Breast epithelium (tissue), 4 donors: ENCODE measurements at places on chromosomes 3 and 15. TPM values are rescaled to one million over a fixed set of nuclear protein-coding genes. Genes with fewer than 3 reads are reported as not detected.

Gene EAF2
- 7.5 TPM for total RNA-seq

DNA sequence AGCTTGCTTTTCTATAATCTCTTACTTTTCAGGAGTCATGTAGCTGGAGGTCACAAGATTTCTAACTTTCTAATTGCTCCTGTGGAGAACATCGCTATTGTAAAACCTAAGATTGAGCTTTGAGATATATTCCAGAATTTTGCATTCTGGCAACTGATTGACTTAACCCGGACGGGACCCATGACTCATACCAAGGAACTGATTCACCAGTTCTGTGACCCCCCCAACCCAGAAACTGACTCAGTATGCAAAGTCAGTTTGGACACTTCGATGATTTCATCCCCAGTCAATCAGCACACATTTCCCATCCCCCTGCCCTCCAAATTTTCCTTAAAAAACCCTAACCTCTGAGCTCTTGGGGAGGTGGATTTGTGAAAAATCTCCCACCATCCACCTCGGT, 396.5 kb upstream of the GBE1 start:
- DNase-seq, result no peak

DNA sequence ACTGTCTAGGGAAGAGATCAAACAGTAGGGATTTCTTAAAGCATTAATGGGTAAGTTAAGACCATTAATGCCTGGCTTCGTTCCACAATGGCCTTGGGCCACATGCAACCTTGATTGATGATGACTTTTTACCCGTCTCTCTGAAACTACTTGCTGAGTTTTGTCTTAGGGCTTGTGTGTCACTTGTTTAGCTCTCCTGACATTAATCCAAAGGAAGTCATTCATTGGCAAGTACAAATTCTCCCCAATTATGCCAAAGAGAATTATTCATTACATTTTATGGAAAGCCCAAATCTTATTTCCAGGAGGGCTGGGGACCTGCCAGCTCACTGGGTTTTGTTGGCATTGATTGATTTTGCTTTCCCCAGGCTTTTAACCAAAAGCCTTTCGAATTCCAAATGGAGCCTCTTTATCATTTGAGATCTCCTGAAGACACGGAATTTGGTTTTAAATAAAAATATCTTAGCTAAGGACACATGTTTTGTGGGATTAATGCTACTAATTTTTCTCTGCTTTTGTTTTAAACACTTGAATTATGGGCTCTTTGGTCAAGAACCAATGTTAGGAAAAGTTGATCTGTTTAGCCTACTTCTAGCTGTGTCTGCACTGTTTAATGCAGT, 40.7 kb downstream of the SERPINI1 start:
- no peak for DNase-seq

- DNase-seq, result no peak
These were observed 51.6 kb downstream of the TRPM1 start for GRCh38 chr15:31049682-31050615.

GRCh38 chr15:79970624-79971434, at the start of gene BCL2A1:
Gene BCL2A1, minus strand, starts transcription at chr15:79971196. Its CDS starts 77 bp downstream, at chr15:79971119.
- no peak for DNase-seq

Gene PROS1
- 65.4 TPM for total RNA-seq

DNA sequence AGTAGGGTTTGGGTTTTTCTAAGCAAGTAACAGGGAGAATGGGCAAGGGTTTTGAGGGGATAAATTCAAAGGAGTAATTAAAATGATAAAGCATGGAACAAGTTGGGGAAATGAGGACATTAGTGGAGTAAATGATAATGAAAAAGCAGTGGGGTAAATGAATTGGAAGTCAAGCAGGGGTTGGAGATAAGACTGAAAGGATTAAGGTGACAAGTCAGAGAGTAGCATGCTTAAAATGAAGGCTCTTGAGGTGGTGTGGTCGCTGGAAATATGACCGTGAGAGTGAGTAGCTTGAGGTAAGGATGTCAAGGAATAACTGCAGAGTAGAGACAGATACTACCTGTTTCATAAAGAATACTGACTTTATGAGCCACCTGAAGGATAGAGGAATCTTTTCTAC, 408.5 kb downstream of the TBC1D5 start:
- no peak for DNase-seq

- no peak for DNase-seq
These were observed 33.3 kb downstream of the BTLA start for GRCh38 chr3:112466020-112466419.

- DNase-seq, result no peak
These were observed 678.8 kb downstream of the DIPK2A start for GRCh38 chr3:144650380-144650779.

DNA sequence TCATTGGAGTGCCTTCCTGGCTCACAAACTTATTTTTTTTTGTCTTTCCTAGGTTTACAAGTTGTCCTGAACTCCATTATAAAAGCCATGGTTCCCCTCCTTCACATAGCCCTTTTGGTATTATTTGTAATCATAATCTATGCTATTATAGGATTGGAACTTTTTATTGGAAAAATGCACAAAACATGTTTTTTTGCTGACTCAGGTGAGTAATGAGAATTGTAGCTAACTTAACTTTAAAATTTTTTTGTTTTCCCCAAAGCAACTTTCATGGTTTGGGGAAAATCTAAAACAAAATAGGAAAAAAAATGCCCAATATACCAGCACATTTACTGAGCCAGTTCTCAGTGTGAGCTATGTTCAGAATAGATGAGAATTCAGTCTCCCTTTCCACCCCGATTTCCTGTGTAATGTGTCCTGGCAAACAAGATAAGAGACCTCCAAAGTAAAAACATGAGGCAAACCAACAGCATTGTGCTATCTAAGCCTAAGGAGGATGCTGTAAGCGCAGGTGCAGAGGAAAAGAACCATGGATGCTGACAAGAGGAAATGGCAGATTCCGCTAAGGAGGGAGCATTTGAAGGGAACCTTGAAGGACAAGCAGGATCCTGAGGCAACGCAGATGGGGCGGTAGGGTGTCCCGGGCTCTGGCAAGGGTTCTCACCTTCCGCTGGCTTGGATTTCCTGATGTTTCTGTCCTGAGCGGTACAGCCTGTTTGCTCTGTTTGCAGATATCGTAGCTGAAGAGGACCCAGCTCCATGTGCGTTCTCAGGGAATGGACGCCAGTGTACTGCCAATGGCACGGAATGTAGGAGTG, 171.4 kb downstream of the CACNA1D start:
- DNase-seq, result no peak

DNA sequence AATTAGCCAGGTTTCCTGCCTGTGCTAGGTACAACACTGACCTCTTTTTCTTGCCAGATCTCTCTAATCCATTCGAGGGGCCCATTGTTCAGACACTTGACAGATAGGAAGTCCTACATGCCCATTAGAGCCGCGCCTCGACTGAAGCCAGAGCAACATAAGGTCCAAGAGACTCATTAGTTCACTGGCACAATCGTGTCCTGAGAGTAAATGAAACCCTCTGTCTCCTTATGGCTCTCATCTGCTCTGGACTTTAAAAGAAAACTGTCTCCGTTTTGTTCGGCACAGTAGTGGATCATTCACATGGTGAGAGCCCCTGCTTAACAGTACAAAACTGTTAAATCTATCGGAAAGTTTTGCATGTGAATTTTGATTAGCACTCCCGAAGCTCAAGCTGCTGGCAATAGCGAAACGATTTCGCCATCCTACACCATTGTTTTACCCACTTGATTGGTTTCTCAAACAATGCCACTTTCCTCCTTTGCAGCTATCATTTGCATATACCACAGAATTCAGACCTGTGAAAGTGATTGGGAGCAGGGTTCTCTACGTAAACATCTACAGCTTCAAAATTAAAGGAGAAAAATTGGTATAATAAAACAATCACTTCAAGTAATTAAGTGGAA, 19.0 kb upstream of the C15orf61 start:
- DNase-seq, result no peak
